Omental fat pad (tissue), 4 donors: ENCODE measurements at places on chromosomes 1 and 21. TPM values are rescaled to one million over a fixed set of nuclear protein-coding genes. Genes with fewer than 3 reads are reported as not detected.

GRCh38 chr21:34733852-34734251, 65.1 kb downstream of the CLIC6 start:
- no peak for DNase-seq

GRCh38 chr1:20590306-20590777, 1.4 kb downstream of the CDA start:
- no peak for DNase-seq

GRCh38 chr1:117627546-117628130, 21.8 kb downstream of the TENT5C start:
- no peak for DNase-seq

The LORICRIN gene
- total RNA-seq: not detected

The BCAR3 gene
- total RNA-seq: 73.5 TPM

GRCh38 chr1:154735804-154736168, 127.8 kb upstream of the ADAR start:
- DNase-seq: no peak

- DNase-seq: no peak
Measured at GRCh38 chr1:85347908-85348307, 71.5 kb upstream of the BCL10 start.

- no peak for DNase-seq
Measured at GRCh38 chr21:46423546-46424038, 35.1 kb upstream of the DIP2A start.

- no peak for DNase-seq
Measured at GRCh38 chr1:64895500-64895899, 70.8 kb downstream of the JAK1 start.

- no peak for DNase-seq
Measured at GRCh38 chr1:150018165-150018564, 7.6 kb upstream of the OTUD7B start.

DNA sequence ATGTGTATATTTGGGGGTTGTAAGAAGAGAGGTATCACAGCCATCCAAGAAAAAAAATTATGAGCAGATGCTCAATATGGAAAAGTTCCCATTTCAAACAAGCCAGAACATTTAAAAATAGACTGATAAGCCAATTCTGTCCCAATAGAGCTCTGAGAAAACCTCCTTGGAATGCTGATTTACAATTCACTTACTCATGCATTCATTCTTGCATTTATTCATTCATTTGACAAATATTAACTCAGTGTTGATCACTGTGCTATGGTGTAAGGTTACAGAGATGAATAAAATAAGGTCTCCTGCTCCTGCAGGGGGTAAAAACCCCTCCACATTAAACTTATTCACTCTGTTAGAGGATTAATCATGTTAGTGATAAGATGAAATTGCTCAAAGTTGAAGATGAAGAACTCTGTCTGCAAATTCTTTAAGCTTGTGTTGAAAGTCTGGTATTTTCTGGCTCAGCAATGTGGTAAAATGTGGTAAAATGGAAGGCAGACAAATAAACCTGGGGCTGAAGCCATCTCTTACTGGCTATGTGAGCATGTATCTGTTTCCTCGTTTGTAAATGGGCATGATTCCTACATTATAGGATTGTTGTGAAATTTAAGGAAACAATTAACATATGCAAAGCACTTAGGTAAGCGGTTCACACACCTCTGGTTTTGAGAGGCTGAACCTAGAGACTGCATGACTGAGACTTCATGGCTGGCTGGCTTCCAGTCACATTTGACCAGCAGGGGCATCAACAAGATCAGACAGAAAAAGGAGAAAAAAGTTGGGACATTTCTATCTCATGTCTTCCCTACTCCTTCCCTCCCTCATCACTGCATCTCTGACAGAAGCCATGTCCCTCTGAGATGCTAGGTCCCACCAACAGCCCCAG, 45.0 kb upstream of the DAB1 start:
- no peak for DNase-seq

- no peak for DNase-seq
Measured at GRCh38 chr1:51928896-51929295, 50.4 kb upstream of the NRDC start.

- DNase-seq: no peak
Measured at GRCh38 chr1:63148825-63149645, 173.3 kb upstream of the FOXD3 start.

DNA sequence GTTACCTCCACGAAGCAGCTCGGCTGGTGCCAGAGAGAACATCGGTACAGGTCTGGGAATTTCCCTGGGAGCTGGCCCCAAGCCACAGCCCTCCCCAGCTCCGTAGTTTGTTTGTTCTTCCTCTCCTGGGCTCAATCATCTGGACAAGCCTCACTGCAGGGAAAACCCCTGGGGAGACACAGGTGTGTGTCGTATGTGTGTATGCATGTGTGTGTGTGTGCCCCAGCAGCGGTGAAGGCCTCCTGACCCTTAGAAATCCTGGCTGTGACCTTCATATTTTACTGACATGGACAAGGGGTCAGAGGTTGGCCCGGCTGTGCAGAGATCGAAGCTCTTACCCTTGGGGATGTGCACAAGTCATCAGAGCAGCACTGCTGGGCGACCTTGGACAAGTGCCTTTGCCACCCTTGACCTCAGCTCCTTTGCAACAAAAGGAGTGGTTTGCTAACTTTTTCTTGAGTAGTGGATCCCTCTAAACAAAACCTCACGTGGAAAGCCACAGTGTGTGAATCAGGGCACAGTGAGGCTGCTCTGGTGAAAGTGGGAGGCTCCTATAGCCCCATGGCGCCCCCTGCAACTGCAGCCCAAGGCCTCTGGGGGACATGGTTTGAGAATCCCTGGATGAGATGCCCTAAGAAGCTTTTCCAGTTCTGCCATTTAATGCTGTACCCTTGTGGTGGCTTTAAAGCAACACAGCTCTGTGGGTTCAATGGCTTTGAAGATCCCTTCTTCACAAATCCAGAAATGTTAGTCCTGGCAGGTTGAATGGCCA, 12.3 kb upstream of the IL22RA1 start:
- no peak for DNase-seq

- DNase-seq: no peak
Measured at GRCh38 chr1:182397653-182398393, 2.6 kb downstream of the TEDDM1 start.

- DNase-seq: no peak
Measured at GRCh38 chr1:212586206-212587015, 22.1 kb upstream of the ATF3 start.

The OR14K1 gene
- total RNA-seq: not detected

The NR1I3 gene
- not detected for total RNA-seq
